ENCODE measurements at places on chromosomes 13 and 19.

- no peak for DNase-seq
These were observed 17.5 kb downstream of the POLR1D start for GRCh38 chr13:27639186-27639585.

- DNase-seq = no peak
These were observed 848.5 kb downstream of the PCDH17 start for GRCh38 chr13:58480061-58480460.

DNA sequence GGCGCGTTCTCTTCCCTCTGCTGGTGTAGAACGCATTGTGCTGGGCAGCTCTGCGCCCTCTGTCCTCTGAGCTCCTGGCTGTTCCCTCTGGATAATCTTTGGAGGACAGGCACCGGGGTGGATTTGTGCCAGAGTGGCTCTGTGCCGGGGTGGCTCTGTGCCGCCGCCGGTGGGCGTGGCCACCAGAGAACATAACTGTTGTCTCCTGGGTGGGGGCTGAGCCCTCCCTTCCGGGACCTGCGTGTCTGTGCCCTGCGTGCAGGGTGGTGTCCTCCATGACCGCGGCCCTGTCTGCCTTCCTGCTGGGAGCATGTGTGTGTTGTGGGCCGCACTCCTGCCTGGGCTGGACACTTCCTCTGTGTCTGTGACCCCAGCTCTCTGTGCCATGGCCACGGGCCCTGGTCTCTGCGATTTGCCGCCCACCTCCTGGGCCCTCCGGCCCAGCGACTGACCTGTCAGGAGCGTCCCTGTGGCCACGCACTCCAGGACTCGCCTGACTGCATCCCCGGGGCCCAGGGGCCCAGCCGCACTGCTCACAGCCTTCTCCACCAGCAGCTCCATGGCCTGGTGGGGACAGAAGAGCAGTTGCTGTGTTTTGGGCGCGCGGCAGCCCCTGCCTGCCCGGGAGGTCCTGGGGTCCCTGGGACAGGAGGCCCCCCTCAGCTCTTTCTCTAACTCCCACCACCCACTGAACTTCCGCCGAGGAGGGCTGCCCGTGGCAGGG lies 22.4 kb upstream of the MATK start:
- no peak for DNase-seq

- no peak for DNase-seq
These were observed 6.5 kb upstream of the METTL21C start for GRCh38 chr13:102701331-102701730.

- no peak for DNase-seq
These were observed 8.2 kb downstream of the IL4I1 start for GRCh38 chr19:49888510-49888824.

GRCh38 chr13:99495466-99496183 lies 5.6 kb upstream of the TM9SF2 start:
- DNase-seq = no peak

DNA sequence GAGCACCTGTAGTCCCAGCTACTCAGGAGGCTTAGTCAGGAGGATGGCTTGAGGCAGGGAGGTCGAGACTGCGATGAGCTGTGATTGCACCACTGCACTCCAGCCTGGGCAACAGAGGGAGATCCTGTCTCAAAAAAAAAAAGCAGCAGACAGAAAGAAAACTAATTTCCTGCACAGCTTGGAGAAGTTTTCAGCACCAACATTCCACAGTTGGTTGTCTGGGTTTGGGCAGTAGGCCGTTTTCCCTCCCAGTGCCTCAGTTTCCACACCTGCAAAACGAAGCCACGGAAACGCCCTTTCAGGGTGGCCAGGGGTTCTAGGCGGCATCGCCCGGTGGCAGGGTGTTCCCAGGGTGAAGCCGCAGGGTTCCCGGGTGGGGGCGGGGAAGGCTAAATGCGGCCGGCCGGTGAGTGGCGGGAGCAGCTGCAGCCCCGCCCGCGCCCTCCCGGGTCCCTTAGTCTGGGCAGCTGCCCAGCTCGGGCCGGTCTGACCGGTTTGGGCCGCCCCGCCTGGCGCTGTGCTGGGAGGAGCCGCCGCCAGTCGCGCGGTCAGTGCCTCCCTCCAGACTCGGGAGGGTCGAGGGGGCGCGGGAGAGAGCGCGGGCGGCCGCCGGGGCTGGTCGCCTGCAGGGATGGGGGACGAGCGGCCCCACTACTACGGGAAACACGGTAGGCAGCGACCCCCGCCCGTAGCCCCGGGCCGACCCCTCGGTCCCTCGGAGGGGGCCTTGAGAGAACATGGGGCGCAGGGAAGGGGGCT lies at the start of gene SLC44A2:
Gene SLC44A2, plus strand, starts transcription at position 551 of the 759 bp plus-strand sequence. Its CDS starts 81 bp downstream, at position 632.
- DNase-seq = peak; percentile 62

GRCh38 chr13:50074843-50075242 lies 59.6 kb downstream of the KCNRG start:
- DNase-seq = no peak

DNA sequence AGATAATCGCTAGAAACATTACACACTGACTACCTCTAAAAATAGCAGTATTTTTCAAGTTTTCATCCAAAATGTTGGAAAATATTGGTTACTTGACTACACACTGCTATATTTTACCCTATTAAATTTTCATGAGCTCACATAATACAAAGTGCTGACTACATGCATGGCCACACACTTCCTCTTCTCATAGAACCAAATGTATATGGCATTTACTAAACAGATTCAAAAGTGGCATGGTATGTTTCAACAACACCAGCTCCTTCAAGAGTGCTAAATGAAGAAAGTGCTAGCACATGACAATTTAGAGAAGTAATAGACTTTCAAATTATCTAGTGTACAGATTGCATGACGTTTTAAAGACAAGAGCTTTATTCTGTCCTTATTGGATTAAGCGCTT lies 780.4 kb upstream of the SLITRK6 start:
- DNase-seq = no peak

GRCh38 chr13:82993417-82993816 lies 888.9 kb downstream of the SLITRK1 start:
- DNase-seq = no peak

DNA sequence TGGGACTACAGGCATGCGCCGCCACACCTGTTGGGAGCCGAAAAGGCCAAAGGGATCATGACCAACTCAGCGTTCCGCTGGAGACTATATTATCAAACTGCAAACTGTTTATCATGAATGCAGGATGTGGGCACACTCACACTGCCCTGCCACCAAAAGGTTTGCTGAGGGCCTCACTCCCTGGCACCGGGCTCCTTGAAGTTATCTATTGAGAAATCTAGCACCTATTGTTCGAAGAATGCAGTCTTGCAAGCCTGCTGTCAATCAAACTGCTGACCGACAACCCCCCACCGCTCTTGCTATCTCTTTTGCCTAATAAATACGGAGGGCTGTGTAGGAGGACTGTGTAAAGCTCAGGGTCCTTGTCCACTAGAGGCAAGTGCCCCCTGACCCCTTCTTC lies 5.2 kb upstream of the ZNF836 start:
- DNase-seq = no peak

DNA sequence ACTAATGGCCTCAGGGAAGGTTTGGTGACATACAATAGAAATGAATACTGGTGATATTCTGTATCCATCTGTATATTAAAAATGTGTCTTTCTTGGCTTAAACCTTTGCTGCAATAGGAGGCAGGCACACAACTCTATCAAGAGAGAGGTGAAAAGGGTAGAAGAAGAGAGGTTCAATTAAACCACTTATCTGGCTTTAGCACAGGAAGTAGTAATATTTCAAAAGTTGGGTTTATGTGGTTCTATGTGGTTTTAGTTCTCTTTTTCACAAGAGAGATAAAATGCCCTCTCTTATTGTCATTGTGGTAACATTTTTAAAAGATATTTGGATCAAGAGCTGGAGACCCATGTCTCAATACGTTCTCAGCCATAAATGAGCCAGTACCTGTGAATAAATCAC lies 146.2 kb upstream of the FNDC3A start:
- DNase-seq = no peak

- DNase-seq = no peak
These were observed 25.3 kb downstream of the POMP start for GRCh38 chr13:28684257-28684656.

DNA sequence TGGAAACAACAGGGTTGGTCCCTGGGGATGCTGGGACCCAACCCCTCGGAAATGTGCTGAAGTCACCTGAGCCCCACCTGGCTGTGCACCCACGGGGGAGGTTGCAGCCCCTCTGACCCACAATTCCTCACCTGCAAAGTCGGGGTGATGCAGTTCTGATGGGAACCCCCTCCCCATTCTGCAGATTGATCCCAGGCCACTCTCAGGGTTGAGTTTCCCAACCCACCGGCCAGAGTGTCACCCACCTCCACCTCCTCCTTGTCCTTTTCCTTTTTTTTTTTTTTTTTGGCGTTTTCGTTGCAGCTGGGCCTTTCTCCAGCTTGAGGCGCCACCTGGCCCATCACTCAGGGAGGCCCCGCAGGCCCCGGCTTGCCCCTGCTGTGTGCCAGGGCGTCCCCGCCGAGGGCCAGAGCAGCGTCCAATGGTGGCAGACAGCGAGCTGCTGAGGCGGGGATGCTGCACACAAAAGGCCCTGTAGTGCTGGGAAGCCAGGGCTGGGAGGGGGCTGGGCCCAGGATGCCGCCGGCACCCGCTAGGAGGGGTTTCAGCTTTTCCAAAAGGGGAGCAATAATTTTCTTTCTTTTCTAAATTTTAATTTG lies 4.6 kb downstream of the PIK3R2 start:
- peak; percentile 74 for DNase-seq

DNA sequence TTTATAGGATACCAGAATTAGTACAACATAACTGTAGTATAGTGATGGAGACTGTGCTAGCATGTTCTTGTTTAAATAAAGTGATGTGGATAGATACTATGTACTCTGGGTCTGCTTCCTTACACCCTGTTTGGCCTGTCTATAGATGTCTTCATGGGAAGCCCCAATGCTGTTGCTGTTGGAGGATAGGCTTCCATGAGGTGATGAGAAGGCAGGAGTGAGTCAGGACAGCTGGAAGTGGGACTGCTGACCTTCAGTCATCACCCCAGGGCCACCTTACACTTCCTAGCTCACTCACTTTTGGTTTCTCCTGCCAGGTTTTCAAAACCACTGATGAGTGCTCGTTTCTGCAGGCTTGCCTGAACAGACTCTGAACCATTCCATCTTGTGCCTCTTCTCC lies 4.2 kb downstream of the KCTD4 start:
- DNase-seq = no peak

DNA sequence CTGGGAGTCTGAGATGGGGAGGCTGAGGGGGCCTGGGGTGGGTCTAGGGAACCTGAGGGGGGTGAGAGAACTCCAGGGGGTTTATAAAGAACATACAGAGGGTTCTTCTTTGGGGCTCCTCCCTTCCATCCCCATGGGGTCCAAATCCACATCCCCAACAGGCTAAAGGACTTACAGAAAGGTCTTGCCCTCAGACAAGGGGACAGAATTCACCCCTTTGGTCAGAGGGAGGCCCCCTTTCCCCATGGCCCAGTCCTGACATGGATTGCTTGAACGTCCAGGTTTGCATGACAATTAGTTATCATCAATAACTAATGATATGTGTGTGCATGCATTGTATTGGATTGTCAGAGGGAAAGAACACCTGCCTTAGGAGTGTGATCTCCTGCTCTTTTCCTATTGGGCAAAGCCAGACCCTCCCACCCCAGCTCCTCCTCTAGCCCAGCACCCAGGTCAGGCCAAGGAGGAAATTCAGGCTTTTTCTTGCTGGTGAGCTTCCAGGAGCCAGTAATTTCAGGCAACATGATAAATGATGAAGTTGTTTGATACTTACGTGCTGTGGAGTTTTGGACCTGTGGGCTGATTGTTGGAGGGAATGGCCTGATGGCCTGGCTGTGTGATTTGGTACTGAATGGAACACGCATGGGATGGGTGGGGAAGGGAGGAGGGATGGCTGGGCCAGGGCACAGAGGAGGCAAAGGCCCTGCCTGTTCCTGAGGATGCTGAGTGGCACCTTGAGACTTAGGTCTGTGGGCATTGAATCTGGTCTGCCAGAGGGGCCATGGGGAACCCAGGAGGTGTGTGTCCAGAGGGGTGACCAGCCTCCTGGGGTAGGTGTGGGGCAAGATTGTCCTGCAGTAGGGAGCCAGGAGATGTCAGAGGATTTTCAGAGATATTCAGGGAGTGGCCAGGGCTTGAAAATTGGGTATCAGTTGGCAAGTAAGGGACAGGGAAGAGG lies 1.1 kb downstream of the KLHL26 start:
- DNase-seq = no peak

DNA sequence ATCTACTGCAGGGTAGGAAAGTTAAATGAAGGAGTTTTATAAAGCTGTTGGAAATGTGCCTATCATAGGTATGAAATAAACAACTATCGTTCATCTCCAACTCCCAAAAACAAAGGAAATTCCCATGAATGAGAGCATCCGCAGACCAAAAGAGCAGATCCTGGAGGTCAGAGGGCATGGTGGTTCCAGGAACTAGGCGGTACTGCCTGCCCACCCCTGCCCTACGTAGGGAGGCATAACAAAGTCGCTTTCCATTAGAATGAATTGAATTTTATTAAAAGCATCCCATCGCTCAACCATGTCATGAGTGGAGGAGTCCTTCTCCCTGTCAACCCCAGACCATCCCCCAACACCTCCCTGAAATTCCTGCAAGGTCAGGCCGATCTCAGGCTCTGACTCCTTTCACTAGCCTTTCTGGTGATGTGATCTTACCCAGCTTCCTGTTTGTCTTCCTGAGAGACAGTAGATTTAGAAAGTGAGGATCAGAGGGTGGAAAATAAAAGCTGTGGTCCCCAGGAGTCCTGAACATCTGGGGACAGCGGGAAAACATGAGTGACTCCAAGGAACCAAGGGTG lies at the start of gene CLEC4M:
Gene CLEC4M, plus strand, starts transcription at position 525 of the 575 bp plus-strand sequence. Its CDS starts 24 bp downstream, at position 549.
- DNase-seq = no peak

DNA sequence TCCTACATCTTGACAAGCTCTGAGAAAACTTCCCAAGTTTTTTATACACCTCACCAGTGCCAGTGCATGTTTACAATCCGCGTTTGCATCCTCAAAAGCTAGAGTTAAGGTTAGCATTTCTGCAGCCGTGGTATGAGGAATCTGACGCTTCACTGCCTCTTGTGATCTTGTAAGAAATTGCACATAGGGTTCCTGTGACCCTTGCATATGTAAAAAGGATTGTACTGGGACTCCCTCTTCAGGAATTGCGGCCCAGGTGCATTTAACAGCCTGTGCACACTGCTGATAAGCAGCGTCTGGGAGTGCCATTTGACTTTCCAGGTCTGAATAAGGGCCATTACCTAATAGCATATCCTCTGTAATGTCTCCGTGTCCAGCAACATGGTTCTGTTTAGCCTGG lies 15.3 kb downstream of the FPR3 start:
- DNase-seq = no peak

GRCh38 chr19:38070573-38070972 lies 153.4 kb downstream of the DPF1 start:
- DNase-seq = no peak

- no peak for DNase-seq
These were observed 134.1 kb upstream of the RXFP2 start for GRCh38 chr13:31605076-31605860.

GRCh38 chr13:33186861-33187291 lies 98.7 kb downstream of the STARD13 start:
- DNase-seq = no peak
